ENCODE measurements at places on chromosomes 11 and 22.

GRCh38 chr11:103497268-103497667 is 388.0 kb downstream of the DYNC2H1 start:
- DNase-seq = no peak

- no peak for DNase-seq
Measured at GRCh38 chr11:114426280-114426679, 13.0 kb upstream of the REXO2 start.

DNA sequence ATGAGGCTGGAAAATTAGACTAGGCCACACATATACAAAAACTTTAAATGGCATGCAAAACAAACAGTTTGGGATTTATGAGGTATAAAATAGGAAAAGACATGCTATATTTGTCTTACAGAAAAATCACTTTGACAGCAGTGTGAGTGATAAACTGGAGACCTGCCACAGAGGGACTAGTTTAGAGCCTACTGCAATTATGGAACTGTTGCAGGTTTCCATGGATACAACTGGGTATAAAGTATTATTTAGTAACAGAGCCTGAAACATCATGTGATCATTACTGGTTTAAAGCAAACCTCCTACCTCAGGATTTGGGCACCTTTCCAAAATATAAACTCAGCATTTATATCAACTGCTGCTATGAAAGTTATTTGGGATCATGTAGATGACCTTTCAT is 1032.5 kb downstream of the DLG2 start:
- no peak for DNase-seq

DNA sequence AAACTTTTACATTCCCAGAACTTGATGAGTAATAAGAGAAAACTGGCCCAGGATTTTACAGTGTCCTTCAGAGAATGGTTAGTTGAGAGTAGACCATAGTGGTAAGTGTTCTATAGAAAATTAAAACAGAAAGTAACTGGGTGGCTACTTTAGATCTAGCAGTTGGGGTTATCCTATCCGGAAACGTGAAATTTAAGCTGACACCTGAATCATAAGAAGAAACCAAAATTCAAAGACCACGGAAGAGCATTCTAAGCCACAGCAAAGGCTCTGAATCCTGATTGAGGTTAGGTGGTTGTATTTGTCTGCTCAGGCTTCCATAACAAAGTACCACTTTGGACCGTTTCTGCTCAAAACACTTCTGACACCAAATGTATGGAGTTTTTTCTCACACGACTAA is 34.0 kb downstream of the TTC17 start:
- no peak for DNase-seq

- no peak for DNase-seq
Measured at GRCh38 chr11:12382451-12382850, 5.1 kb downstream of the PARVA start.

DNA sequence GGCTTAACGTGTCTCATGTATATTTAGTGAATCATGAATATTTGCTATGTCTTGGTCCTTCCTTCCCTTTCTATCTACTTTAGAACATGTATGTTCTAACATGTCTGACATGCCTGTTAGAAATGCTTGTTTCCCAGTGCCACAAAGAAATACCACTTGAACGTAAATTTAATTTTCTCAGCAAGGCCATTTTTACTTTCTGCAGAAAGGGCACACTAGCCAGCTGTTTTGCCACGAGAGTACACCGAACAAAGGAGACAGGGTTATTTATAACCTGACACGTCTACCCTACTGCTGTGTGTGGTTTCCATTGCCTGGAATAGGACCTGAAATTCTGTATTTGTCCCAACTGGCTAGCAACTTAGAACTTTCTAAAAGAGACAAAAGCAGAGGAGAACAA is 7.4 kb upstream of the ZBTB44 start:
- DNase-seq = no peak

- no peak for DNase-seq
Measured at GRCh38 chr11:12242966-12243365, 132.6 kb downstream of the MICAL2 start.

DNA sequence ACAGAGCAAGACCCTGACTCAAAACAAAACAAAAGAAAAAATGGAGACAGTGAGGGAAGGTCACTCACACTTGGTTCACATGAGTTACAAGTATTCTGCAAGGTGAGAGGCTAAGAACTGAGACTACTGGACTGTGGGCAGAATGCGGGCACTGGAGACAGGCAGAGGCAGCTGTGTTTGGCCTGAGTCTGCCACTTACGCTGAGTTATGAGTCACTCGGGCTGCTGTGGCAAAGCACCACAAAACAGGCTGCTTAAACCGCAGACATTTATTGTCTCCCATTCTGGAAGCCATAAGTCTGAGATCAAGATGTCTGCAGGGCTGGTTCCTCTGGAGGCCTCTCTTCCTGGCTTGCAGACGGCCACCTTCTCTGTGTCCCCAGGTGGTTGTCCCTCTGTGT is 122.8 kb downstream of the SHANK2 start:
- DNase-seq = no peak

DNA sequence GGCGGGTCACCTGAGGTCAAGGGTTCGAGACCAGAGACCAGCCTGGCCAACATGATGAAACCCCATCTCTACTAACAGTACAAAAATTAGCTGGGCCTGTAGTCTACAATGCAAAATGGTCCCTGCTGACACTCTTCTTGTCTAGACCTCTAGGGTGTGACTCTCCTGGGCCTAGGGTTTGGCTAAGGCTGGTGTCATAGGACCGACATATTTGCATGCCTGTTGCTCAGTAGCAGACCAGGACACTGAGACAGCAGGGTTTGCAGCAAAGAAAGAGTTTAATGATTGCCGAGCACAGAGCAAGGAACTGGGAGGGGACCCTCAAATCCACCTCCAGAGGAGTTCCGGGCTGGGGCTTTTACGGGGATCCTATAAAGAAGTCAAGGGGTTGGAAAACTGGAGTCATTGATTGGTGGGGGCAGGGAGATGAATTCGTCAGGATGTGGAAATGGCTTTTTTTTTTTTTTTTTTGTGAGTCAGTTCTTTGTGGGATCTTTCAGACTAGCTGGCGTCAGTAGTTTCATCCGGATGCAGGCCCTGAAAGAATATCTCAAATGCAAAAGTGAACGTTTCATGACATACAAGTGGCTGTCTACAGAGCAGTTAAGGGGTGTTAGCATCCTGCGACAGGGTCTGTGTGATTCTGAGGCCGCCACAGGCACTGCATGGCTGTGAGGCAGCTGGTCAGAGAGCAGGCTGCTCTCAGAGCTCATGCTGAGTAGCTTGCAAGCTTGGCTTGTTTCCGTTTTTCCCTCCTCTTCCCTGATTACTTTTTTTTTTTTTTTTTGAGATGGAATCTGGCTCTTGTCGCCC is 27.2 kb upstream of the A4GALT start:
- no peak for DNase-seq

- DNase-seq = no peak
Measured at GRCh38 chr22:49767355-49768062, 60.2 kb downstream of the BRD1 start.

GRCh38 chr11:47272706-47273105 is 2.8 kb downstream of the MADD start:
- DNase-seq = no peak

DNA sequence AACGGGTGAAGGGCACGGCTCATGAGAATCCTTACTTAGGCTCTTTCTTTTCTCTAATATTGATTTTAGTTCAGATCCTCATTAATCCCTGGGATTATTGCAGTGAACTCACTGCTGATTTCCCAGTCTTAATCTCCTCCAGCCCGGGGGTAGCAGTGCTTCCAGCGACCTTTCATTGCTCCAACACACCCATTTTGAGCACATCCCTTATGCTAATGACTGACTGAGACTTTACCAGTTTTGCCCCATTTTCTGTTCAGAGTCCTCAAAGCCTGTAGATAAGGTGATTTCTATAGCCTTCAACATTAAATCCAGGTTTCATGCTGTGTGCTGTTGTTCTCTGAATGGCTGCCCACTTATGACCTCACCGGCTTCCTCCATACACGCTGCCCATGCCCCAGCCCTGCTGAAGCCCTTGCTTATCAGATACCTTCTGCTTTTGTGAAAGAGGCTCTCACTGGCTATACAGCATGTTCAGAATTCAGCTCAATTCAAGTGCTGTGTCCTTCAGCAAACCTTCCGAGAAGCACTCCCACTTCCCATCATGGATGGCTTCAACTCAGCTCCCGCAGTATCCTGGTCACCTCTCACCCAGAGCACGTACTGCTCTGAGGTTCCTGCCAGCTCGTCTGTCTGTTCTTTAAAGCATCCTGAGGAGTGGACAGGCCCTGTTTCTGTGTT is 49.0 kb downstream of the PPFIA1 start:
- DNase-seq = no peak

DNA sequence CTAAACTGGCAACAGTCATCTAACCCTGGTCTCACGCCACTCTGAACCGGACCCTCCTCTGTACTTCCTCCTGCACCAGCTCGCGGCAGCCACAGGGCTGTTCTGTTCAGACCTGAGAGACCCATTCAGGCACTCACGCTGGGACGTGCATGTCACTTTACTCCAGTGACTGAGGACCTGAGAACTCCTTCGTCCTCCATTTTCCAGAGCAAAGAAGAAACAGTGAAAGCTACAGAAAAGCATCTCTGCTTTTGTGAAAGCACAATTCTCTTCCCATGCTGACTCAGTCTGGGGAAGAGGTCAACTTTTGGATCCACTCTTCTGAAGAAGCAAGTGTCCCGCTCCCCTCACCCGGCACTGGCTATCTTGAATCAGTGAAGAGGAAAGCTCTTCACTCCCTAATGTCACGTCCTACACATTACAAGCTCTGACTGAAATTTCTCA is 24.5 kb downstream of the PISD start:
- DNase-seq = no peak

GRCh38 chr22:46195487-46196165 is 45.3 kb downstream of the PPARA start:
- no peak for DNase-seq

DNA sequence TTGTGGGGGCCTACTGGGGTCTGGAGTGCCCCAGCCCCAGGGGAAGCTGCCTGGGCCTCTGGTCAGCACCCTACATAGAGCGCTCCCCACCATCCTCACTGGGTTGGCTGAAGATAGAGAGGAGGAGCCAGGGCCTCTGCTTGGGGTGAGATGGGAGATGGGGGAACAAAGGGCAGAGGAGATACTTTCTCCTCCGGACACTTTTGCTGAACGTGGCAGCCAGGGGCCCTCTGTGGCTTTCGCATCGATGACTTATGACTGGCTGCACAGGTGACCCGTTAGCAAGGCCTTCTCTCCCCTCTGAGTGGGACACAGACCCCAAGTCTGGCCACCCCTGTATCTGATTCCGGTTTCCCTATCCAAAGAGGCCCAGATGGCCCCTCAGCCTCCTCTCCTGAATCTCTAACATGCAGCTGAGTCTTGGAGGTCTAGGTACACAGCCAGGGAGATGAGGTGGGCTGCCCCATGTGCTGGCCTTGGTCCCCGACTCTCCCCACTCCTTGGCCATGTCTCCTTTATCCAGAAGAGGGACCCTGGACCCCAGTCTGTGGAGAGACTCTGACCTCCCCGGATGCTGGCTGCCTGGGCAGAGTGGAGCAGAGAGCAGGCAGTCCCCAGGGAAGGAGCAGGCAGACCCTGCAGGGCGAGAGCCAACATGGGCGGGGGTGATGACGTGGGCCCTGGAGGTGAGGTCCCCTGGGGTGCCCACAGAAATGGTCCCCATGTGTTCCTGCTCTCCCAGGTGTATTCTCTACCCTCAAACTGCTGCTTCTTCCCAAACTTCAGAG is 59.3 kb upstream of the NECTIN1 start:
- DNase-seq = no peak

DNA sequence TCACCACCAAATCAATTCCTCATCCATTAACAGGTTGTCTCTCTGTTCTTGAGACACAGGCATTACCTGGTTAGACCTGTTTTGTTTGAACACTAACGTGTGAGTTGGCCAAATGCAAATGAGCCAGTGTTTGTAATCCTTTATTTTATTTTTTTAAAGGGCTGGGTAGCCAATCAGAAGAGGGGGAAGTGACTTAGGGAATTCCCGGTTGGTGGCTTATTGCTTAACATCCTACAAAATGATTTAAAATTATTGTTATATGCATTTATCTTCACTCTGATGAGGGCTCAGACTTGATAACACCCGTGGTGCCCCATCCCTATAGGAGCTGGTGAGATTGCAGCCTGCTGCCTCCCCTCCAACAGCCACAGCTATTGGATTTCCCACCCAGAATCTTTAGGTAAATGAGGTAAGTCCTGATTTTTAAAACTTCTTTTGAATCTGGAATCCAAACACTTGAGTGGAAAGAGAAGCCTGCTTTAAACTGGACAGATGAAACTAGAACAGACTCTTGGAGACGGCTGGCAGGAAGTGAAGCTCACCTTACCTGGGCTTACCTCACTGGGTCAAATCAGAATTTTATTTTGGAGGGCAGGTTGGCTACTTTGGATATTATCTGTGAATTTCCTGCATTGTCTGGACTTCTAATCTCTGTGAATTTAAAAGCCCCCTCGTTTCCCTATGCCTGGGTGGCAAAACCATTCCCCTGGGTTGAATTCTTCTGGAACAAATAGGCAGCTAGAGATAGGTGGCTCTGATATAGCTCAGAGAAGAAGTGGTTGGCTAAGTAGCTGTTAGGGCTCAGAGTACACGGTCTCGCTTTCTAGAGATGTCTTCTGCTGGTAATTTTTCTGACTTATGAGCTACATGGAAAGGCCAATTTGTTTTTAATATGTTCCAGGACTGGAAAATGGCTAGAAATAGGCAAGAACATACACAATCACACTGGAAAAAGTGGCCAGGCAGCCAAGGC is at the start of gene EHF:
EHF (plus strand) TSS at position 274 of the 973 bp plus-strand sequence. CDS start 21,538 bp downstream, outside the sequence.
- DNase-seq = no peak

DNA sequence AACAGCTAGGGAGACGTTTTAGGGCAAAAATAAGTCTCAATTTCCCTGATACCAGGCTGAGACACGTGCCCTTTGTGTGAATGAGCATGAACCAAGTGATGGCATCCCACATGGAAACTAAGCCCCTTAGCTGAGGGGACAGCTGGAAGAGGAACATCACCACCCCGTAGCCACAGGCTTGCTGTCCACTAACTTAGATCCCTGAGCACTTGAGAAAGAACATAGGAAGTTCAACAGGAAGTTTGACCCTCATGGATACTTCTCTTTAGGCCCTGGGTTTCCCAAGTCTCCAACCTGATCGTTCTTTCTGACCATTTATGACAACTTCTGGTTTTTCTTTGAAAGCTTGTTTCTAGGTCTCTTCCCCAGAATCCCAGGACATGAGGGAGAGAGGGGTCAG is 11.6 kb upstream of the CKAP5 start:
- no peak for DNase-seq

All from nephron progenitor cell (in vitro differentiated cells).